ENCODE measurements at places on chromosomes 7 and 10.

GRCh38 chr10:51878695-51879094, 179.3 kb upstream of the CSTF2T start:
- DNase-seq = no peak

GRCh38 chr10:45257600-45257999, 57.8 kb downstream of the OR13A1 start:
- DNase-seq = peak; percentile 88

DNA sequence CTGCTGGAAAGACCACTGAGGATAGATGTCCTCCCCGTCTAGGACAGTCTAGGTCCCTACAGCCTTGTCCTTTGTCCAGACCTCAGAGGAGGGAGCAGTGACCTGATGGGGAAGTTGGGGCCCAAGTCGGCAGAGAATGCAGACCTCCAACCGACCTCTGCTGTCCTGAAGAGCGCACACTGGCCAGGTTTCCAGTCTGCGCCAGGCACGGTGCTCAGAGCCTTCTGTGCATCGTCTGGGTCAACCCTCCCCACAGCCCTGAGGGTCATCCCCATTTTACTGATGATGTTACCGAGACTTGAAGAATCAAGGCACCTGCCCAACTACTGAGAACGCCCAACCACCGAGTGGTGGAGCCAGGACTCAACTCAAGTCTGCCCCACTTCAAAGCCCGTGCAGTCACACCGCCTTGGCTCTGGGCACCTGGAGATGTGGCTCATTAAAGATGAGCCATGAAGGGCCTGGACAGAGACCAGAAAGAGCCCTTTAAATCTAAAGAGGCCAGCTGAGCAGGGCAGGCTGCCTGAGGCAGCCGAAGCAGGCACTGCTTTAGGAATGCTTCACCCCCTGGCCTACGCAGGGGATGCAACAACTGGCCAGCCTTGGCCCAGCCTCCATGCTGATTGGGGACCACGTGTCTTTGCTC, 4.4 kb downstream of the ITPRIP start:
- DNase-seq = no peak

DNA sequence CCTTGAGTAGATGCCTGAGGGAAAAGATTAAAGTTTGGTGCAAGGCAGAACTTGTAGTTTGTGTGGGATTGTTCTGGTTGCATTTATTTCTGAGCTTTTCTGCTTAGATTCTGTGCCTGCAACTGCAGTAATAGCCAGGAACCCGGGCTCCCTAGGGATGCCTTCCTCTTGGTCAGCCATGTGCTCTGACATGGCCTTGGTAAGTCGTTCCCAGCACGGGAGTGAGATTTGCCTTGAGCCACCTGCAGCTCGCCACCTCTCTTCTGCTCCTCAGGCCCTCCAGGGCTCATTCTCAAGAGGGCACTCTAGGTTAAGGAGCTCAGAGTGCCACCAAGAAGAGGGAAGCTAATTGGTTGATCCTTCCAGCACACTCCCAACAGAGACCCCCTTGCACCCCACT, 350.6 kb upstream of the MKI67 start:
- no peak for DNase-seq

- no peak for DNase-seq
These were observed 52.7 kb downstream of the DENND11 start for GRCh38 chr7:141649137-141649864.

GRCh38 chr10:111093741-111094380, 17.0 kb downstream of the ADRA2A start:
- peak; percentile 29 for DNase-seq

DNA sequence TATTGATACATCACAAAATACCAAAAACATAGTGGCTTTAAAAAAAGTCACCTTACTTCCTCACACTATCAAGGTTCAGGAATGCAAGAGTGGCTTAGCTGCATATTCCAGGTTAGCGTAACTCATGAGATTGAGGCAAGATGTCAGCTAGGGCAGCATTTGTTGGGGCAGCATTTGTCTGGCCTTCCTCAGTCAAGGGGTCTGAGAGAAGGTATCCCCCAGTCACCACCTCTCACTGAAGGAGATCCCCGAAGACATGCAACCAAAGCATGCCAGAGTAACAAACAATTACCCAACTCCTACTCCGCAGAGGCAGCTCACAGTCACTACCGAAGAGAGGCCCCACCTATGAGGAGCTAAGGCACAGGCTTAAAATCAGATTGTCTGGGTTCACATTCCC, 48.4 kb downstream of the C10orf71 start:
- no peak for DNase-seq

DNA sequence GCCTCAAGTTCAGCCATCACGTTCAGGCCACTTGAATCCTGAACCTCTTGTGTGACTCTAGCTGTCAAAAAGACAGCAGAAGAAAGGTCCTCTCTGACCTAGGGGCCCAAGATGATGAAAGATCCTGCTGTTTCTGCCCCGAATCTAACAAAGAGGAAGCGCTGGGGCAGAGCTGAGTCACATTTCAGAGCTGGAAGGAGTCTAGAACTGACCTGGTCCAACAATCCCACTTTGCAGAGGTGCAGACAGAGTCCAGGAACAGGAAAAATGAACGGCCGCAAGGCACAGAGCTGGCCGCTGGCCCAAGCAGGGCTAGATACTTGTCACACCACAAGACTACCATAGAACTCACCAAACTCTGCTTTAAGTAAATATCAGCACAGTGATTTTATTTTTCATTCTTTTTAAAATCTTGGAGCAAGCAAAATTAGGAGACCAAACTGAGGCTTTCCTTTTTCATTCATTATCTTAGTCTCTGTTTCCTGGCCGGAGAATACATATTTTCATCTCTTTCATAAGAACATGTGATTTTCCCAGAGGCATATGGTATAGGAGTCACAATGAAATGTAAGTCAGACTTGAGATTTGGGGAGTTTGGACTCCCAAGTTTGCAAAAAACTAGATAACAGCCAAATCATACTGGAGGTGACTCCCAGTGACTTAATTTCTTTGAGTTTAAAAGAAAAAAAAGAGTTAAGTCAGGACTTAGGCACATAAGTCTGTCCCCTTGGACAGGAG, 52.8 kb downstream of the CHST15 start:
- DNase-seq = peak; percentile 76

DNA sequence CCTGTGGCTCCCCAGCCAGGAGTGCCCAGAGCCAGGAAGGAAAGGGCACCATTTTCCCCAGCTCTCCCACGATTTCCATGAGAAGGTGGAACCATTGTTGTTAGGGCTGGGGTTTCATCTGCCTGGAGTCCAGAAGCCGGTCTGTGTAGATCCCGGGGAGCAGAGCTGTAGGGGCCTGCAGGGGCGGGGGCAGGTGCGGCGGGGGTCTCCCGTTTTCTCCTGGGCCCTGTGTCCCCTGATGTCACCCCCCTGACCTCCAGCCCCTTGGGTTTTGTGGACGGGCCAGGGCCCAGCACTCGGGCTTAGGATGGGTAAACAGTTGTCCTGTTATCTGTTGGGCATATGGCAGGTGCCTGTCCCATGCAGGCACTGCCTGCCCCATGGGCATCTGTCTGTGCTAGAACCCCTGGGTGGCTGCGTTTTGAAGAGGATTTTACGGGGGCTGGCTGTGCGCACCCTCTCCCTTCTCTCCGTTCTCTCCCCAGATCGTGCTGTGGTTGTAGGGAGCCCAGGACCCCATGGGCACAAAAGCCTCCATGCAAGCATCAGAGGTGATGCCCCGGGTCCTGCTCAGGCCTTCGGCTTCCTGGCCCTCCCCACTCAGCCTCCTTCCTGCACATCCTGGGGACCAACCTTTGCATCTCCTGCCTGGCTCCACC, 158.8 kb downstream of the WDR37 start:
- no peak for DNase-seq

- DNase-seq = no peak
These were observed 8.4 kb downstream of the CYCS start for GRCh38 chr7:25116621-25117020.

GRCh38 chr7:127535546-127536393, 49.6 kb downstream of the GCC1 start:
- no peak for DNase-seq

DNA sequence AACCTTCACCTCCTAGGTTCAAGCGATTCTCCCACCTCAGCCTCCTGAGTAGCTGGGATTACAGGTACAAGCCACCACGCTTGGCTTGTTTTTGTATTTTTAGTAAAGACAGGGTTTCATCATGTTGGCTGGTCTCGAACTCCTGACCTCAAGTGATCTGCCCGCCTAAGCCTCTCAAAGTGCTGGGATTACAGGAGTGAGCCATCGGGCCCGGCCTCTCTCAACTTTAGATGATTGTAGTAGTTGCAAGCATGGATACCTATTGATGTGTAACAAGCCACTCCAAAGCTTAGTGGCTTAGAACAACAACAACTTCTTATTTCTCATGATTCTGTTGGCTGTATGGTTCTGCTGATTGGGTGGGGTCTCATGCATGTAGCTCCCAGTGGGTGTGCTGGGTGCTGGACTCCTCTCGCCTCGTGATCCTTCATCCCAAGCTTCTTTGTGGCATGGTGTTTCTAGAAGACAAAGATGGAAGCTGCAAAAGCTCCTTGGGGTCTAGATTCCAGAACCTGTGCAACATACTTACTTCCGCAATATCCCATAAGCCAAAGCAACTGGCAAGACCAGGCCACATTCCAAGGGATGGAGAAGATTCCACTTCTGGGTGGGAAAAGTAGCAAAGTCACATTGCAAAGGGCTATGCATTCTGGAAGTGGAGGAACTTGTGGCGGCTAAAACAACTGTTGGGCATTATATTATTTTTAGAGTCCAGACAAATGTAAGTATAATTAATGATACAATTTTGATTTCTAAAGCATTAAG, 37.9 kb downstream of the SKIDA1 start:
- no peak for DNase-seq

DNA sequence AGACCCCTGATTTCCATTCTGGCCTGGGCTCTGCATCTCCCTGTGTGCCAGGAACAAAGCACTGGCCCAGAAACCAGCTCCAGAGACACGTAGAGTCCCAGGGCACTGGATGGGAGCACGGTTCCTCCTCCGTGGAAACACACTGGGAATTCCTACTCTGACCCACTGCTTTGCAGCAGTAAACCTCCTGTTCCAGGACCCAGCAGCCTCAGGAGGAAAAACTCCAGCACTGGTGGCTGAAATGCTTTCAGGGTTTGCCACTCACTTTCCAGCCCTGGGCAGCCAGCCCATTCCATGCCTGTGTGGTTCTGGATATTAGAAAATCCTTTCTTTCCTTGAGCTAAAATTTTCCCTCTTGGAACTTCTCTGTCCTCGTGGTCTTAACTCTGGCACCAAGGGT, 58.0 kb downstream of the FAM171A1 start:
- DNase-seq = no peak

- DNase-seq = no peak
These were observed 1151.8 kb downstream of the TYW1 start for GRCh38 chr7:68148440-68148839.

DNA sequence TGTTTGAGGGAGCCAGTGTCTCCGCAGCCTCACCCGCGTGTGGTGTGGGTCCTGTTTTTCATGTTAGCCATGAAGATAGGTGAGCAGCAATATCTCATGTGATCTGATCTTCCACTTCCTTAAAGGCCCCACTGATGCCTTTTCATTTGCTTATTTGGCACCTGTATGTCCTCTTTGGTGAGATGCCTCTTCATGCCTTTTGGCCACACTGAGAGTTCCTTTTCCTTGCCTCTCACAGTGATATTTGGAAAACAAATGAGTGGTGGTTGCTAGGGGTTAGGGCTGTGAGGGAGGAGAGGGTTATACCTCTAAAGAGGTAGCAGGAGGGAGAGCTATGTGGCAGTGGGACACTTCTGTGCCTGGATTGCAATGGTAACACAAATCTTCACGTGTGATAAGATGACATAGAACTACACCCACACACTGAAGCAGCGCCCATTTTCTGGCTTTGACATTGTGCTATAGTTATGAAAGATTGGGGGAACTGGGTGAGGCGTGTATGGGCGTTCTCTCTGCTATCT, 90.4 kb upstream of the TNS3 start:
- DNase-seq = peak; percentile 44

GRCh38 chr7:76155938-76156337, 45.8 kb upstream of the SRRM3 start:
- DNase-seq = peak; percentile 84

- DNase-seq = no peak
These were observed 21.0 kb downstream of the SLC13A4 start for GRCh38 chr7:135706858-135707569.

DNA sequence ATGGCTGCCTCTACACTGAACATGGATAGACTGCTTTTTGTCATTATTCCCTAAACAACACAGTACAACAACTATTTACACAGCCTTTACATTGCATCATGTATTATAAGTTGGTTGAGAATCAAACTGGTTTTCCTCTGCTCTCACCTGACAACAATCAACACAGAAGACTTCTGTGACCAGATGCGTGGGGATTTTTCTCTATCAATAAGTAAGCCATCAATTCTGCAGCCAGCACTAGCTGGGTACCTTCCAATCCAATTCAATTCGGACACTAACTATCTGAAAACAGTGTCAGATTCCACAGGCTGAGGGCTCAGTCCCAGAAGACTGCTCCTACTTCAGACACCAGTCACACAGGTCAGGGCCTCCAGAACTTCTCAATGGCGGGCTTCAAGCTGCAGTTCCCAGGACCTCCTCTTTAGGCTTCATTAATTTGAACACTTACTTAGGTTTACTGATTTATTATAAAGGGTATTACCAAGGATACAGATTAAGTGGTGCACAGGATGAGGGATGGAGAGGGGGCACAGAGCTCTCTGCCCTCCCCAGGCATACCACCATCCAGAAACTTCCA, 36.4 kb upstream of the ASL start:
- DNase-seq = no peak

DNA sequence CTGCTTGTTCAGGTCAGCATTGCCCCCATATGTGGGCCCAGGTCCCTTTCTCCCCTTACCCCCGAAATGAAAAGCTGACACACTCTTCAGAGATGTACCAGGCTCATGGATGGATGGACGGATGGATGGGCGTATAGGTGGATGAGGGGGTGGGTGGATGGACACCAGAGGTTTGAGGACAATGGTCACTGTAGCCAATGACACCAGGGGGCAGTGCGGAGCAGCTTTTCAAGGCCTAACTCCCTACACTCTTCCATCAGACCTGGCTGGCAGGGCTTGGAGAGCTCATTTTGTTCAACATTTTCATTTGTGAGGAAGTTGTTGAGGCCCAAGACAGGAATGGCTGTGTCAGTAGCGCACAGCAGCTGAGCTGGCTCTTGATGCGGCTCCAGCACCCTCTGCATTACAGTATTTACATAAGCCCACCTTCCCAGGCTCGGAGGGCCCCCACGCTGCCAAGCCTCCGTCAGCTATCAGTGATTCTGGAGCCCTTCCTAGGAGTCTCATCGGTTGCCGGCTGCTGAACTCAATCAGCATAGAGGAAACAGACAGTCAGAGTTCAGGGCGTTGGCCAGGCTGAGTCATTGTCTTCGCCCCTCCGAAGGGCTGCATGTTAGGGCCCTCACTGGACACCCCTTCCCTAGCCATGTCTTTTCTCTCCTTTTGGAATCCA, 11.6 kb upstream of the FFAR4 start:
- peak; percentile 76 for DNase-seq

GRCh38 chr7:107593025-107593410, 13.0 kb downstream of the BCAP29 start:
- no peak for DNase-seq

- no peak for DNase-seq
These were observed 127.8 kb upstream of the CDK6 start for GRCh38 chr7:92964141-92964540.

GRCh38 chr7:30790356-30790755, 19.1 kb downstream of the MINDY4 start:
- DNase-seq = no peak

All from inflammatory macrophage treated with lipopolysaccharide for 1 hour (primary cell).